ENCODE measurements at places on chromosomes 1 and 21.

- DNase-seq = no peak
Measured at GRCh38 chr1:25644962-25645361, 28.4 kb downstream of the MAN1C1 start.

- DNase-seq = no peak
Measured at GRCh38 chr1:159535907-159536306, at the start of gene OR10J5. Gene OR10J5, minus strand, starts transcription at chr1:159536007. Its CDS starts 0 bp downstream, at chr1:159536007.

- peak; percentile 67 for DNase-seq
Measured at GRCh38 chr1:88731475-88732269, 47.6 kb downstream of the PKN2 start.

- no peak for DNase-seq
Measured at GRCh38 chr1:227069490-227069889, 129.4 kb downstream of the COQ8A start.

DNA sequence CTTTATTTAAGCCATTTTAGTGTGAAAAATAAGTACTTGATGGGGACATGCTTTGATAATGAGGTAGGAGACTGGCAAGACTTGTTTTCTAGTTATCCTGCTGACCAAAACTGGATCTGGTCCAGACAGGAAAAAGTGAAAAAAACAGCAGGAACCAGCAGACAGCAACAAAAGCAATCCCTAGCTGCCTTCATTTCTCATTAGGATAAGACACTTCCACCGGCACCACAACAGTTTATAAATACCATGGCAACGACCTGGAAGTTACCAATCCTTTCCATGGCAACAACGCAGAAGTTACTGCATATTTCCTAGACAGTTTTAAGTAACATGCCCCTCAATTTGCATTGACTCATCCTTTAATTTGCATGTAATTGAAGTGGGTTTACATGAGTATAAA is 993.8 kb upstream of the NCAM2 start:
- no peak for DNase-seq

GRCh38 chr1:45619149-45619921 is 4.5 kb downstream of the CCDC17 start:
- DNase-seq = no peak
